ENCODE measurements at places on chromosomes 12 and 14.
A peak's percentile ranks its signal among the peaks of the same experiment; 100 is the strongest.

DNA sequence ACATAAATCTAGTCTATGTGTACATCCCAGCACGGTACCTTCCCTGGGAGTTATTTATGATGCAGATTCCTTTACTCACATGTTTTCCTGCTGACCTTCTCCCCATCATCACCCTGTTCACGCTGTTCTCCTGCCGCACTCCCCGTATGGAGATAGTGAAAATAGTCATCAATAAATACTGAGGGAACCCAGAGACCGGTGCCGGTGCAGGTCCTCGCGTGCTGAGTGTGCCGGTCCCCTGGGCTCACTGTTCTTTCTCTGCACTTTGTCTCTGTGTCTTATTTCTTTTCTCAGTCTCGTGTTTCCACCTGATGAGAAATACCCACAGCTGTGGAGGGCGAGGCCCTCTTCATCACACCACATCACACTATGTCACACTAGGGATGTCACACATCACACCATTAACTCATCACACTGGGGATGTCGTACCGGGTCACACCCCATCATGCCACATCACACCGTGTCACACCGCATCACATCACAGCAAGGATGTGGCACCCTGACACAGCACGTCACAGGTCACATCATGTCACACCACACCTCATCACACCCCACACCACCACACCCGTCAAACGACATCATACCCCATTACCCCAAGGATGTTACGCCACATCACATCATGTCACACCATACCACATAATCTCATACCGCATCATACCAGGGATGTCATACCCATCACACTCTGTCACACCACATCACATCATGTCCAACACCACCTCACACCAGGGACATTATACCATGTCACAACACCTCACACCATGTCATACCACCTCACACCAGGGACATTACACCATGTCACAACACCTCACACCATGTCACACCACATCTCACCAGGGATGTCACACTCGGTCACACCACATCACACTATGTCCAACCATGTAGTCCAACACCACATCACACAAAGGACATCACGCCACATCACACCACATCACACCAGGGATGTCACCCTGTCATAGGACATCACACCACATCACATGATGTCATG, 207.0 kb downstream of the TMEM121 start:
- no peaks in the 10 kb centered on the region for H3K27me3 ChIP-seq
- no peak overlapping the region for H3K4me3 ChIP-seq
- no peak overlapping the region for H3K27ac ChIP-seq
- no peaks in the 10 kb centered on the region for H3K4me1 ChIP-seq

DNA sequence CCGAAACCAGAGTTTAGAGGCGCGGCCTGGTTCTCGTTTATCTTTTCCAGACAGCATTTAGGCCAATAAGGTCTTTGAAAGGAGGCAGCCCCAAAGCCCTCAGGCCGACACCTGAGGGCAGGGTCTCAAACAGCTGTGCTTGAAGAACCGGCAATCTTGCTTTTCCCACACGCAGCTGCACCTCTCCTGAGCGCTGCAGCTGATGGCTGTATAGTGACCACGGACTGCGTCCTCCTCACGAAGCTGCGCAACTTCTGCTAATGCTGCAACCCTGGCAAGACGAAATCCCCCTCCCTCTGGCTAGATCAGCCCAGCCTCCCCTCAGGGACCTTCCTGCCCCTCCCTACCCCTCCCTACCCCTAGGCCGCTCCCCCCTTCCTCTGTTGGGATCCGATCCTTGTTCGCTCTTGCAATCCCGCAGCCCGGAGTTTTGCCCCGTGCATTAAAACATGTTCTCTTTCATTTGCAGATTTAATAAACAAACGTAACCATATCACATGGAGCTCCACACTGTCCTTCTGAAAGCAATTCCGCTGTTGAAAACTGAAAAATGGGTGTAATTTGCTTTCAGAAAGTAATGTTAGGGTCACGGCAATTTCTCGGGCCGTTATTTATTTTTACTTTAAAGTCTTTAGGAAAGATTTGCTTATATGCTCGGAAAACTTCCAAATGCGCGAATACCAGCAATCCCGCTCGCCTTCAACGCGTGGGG, 4.8 kb upstream of the PAX9 start:
- no peak for DNase-seq
- peak overlapping the region; percentile 71 for H3K4me3 ChIP-seq
- peaks cover 100% of the 10 kb centered on the region for H3K27me3 ChIP-seq
- H3K36me3 ChIP-seq, result peaks cover 8% of the 10 kb centered on the region
- peak overlapping the region; percentile 94 for H3K27ac ChIP-seq

DNA sequence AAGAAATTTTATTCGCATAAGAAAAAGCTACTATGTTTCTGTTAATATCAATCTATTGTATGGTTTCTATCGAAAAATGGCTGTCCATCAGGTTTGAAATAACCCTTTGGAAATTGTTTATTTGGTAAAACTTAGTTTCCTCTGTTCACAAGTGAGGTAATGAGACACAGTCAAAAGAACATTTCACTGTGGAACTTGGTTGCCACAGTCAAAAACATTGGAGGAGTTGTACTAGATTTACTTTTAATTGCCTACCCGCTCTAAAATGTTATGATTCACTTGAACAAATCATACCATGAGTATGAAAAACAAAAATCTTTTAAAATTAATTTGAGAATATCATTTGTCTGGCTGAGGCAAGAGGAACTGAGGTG, 46.5 kb downstream of the ITPR2 start:
- no peak overlapping the region for H3K4me3 ChIP-seq
- peak overlapping the region; percentile 67 for H3K27ac ChIP-seq
- no peaks in the 10 kb centered on the region for H3K36me3 ChIP-seq
- DNase-seq, result no peak

- no peak overlapping the region for H3K4me3 ChIP-seq
- no peaks in the 10 kb centered on the region for H3K36me3 ChIP-seq
- H3K27ac ChIP-seq, result peak overlapping the region; percentile 5
- H3K27me3 ChIP-seq, result no peaks in the 10 kb centered on the region
- no peaks in the 10 kb centered on the region for H3K4me1 ChIP-seq
- no peak for DNase-seq
Measured at GRCh38 chr14:66650491-66650911, 142.6 kb downstream of the GPHN start.

DNA sequence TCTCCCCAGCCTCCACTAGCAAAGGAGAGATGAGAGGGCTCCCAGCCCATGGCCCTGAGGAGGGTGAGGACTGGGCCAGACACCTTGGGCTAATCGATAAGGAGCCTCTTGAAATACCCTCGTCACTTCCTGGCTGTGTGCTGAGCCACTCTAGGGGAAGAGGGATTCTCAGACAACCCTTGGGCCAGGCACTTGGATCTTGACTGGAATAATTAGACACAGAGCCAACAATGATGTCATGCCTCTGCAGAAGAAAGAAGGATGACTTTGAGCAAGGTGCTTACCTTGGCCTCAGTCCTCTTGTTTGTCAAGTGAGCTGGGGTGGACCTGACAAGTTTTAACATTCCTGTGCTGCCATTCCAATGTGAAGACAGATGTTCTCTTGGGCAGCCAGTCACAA, 83.1 kb downstream of the LRRC74A start:
- H3K4me1 ChIP-seq, result peaks cover 26% of the 10 kb centered on the region
- no peak for DNase-seq
- no peak overlapping the region for H3K4me3 ChIP-seq
- no peaks in the 10 kb centered on the region for H3K36me3 ChIP-seq
- H3K27ac ChIP-seq, result no peak overlapping the region

GRCh38 chr14:99073431-99073830, 198.6 kb downstream of the BCL11B start:
- no peak overlapping the region for H3K27ac ChIP-seq
- H3K4me1 ChIP-seq, result peaks cover 18% of the 10 kb centered on the region
- H3K27me3 ChIP-seq, result no peaks in the 10 kb centered on the region
- no peaks in the 10 kb centered on the region for H3K36me3 ChIP-seq
- H3K4me3 ChIP-seq, result no peak overlapping the region
- no peak for DNase-seq

GRCh38 chr14:52303236-52303635, 10.9 kb upstream of the PTGER2 start:
- H3K36me3 ChIP-seq, result no peaks in the 10 kb centered on the region
- no peak overlapping the region for H3K4me3 ChIP-seq
- H3K27me3 ChIP-seq, result no peaks in the 10 kb centered on the region

DNA sequence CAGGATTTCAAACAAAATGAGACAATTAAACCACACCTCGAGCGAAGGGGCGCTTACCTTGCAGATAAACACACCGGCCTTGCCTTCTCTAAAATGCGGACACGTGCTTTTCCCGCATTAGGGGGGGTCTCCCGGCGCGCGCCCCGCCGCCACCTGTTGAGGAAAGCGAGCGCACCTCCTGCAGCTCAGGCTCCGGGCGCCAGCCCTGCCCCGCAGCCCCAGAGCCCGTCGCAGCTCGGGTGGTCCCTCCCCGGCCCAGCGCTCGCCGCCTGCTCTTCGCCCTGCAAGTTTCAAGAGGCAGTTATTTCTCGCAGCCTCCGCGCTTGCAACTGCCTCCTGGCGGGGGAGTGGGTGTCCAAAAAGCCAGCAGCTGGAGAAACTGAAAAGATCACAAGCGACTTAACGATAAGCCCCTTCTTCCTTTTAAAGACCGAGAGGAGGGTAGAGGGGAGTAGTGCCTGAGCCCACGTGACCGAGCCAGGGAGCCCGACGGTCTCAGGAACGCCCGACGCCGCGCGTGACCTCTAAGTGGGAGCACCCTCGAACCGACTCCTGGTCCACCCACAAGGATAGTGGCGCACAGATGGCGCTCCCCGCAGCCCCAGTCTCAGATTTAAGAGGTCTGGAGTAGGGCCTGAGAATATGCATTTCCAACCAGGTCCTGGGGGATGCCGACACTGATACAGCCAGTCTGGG, at the start of gene ESR2:
Gene ESR2, minus strand, starts transcription at position 396 of the 696 bp plus-strand sequence. CDS start 11,386 bp downstream, outside the sequence.
- no peak for DNase-seq
- no peak within 1 kb of the TSS for H3K27ac ChIP-seq
- no peaks in the 10 kb centered on the region for H3K36me3 ChIP-seq
- H3K4me1 ChIP-seq, result peaks cover 28% of the 10 kb centered on the region
- H3K27me3 ChIP-seq, result peaks cover 40% of the 10 kb centered on the region

DNA sequence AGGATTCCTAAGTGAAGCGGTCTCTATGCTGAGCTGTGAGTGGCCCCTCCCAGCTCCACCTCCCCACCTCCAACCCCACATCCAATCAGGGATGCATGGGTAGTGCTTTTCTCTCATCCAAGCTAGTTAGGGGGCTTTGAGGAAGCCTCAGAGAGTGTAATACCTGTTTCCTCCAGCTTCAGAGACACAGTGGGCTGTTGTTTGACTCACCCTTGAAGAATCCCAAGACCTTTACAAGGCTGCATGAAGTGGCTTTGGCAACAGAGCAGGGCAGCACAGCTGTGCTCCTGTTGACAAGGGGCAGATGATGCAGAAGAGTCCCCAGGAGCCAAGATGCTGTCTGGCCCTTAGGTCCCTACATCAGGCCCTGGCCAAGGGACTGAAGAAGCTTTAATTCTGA, 27.1 kb upstream of the CLMN start:
- no peak overlapping the region for H3K4me3 ChIP-seq
- H3K27me3 ChIP-seq, result no peaks in the 10 kb centered on the region
- no peak overlapping the region for H3K27ac ChIP-seq
- no peaks in the 10 kb centered on the region for H3K36me3 ChIP-seq
- no peaks in the 10 kb centered on the region for H3K4me1 ChIP-seq

- H3K4me3 ChIP-seq, result no peak overlapping the region
- no peak for DNase-seq
- no peaks in the 10 kb centered on the region for H3K4me1 ChIP-seq
- no peak overlapping the region for H3K27ac ChIP-seq
Measured at GRCh38 chr12:60197589-60197988, 601.8 kb downstream of the SLC16A7 start.

- H3K4me3 ChIP-seq, result no peak overlapping the region
- no peaks in the 10 kb centered on the region for H3K36me3 ChIP-seq
- DNase-seq, result no peak
- peaks cover 18% of the 10 kb centered on the region for H3K4me1 ChIP-seq
- H3K27ac ChIP-seq, result no peak overlapping the region
Measured at GRCh38 chr14:71441126-71441525, 491.1 kb upstream of the RGS6 start.

DNA sequence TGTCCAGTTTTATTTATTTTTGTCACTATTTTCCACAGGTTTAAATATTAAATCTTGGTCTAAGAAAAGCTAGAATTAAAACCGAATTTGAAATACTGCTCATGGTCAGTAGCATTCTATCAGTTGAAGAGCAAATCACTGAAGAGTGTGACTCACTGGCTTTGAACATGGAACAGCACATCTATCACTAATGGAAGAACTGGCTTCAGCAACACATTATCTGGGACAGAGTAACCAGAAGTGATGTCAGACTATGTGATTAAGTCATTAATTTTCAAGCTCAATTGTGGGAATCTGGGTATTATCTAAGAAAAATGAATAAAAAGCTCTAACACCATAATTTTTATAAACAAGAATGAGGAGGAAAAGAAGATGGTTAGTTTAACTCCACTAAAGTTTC, 527.5 kb downstream of the TMTC2 start:
- DNase-seq, result no peak
- H3K4me3 ChIP-seq, result no peak overlapping the region
- H3K27ac ChIP-seq, result no peak overlapping the region
- H3K36me3 ChIP-seq, result no peaks in the 10 kb centered on the region
- no peaks in the 10 kb centered on the region for H3K4me1 ChIP-seq
- H3K27me3 ChIP-seq, result no peaks in the 10 kb centered on the region

- H3K4me3 ChIP-seq, result no peak overlapping the region
- H3K36me3 ChIP-seq, result no peaks in the 10 kb centered on the region
Measured at GRCh38 chr12:65655074-65655493, 169.2 kb upstream of the HMGA2 start.

- DNase-seq, result no peak
- H3K27ac ChIP-seq, result no peak overlapping the region
- no peaks in the 10 kb centered on the region for H3K36me3 ChIP-seq
- H3K27me3 ChIP-seq, result no peaks in the 10 kb centered on the region
- H3K4me1 ChIP-seq, result no peaks in the 10 kb centered on the region
Measured at GRCh38 chr12:45591635-45592034, 137.9 kb upstream of the ARID2 start.

DNA sequence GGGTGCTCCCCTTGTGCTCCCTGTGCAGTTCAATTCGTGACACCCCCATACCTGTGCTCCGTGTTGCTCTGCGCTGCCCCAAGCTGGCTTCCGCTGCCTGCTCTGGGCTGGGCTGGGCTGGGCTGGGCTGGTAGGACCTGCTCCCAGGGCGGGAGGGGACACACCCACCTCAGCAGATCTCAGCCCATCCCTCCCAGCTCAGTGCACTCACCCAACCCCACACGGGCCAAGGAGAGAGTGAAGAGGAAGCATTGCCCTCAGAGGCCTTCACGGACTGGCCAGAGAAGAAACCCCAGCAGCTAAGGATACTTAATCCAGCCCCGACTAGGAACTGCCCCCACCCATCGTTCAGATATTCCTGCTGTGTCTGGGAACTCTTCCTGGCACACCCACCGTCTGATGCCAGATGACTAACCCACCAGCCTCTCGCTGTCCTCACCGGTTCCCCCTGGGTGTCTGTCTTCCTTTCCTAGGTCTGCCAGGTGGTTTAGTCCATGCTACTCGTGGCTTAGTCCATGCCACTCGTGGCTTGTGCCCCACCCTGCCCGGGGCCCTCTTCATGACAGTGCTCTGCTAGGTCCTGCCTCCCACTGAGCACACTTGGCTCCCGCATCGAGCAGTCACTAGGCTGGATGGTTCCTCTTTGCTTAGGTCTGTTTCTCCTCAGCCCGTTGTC, at the start of gene LPAR5:
Gene LPAR5, minus strand, starts transcription at position 104 of the 676 bp plus-strand sequence. CDS start 14,711 bp downstream, outside the sequence.
- H3K27ac ChIP-seq, result peak within 1 kb of the TSS; percentile 84
- no peaks in the 10 kb centered on the region for H3K36me3 ChIP-seq
- no peaks in the 10 kb centered on the region for H3K27me3 ChIP-seq
- DNase-seq, result no peak
- H3K4me3 ChIP-seq, result peak within 1 kb of the TSS; percentile 44
